ENCODE measurements at places on chromosomes 3 and 15. TPM values are rescaled to one million over a fixed set of nuclear protein-coding genes. Genes with fewer than 3 reads are reported as not detected.

Gene AQR
- polyA plus RNA-seq, result 17.9 TPM

Gene TMEM207
- polyA plus RNA-seq, result not detected

Gene SLC6A1
- 0.02 TPM for polyA plus RNA-seq

Gene PP2D1
- polyA plus RNA-seq, result not detected

Gene BCHE
- polyA plus RNA-seq, result 1.5 TPM

Gene PROS1
- 1.8 TPM for polyA plus RNA-seq

Gene CHL1
- polyA plus RNA-seq, result 0.38 TPM

Gene SLC51B
- not detected for polyA plus RNA-seq

Gene TPM1
- polyA plus RNA-seq, result 1,623 TPM

Gene PLA2G4F
- not detected for polyA plus RNA-seq

Gene ADPRH
- 0.06 TPM for polyA plus RNA-seq

Gene SLC9C1
- not detected for polyA plus RNA-seq

Gene ST3GAL6
- 0.83 TPM for polyA plus RNA-seq

Gene MUSTN1
- not detected for polyA plus RNA-seq

Gene ANKRD63
- polyA plus RNA-seq, result not detected

Gene GOLGA6L7
- not detected for polyA plus RNA-seq

Gene CD200
- polyA plus RNA-seq, result 1.6 TPM

Gene OR4F6
- not detected for polyA plus RNA-seq

Gene RLBP1
- polyA plus RNA-seq, result not detected

Gene FOXL2NB
- polyA plus RNA-seq, result not detected

Gene GOLGA6L2
- polyA plus RNA-seq, result not detected

Gene OR5K2
- polyA plus RNA-seq, result not detected

DNA sequence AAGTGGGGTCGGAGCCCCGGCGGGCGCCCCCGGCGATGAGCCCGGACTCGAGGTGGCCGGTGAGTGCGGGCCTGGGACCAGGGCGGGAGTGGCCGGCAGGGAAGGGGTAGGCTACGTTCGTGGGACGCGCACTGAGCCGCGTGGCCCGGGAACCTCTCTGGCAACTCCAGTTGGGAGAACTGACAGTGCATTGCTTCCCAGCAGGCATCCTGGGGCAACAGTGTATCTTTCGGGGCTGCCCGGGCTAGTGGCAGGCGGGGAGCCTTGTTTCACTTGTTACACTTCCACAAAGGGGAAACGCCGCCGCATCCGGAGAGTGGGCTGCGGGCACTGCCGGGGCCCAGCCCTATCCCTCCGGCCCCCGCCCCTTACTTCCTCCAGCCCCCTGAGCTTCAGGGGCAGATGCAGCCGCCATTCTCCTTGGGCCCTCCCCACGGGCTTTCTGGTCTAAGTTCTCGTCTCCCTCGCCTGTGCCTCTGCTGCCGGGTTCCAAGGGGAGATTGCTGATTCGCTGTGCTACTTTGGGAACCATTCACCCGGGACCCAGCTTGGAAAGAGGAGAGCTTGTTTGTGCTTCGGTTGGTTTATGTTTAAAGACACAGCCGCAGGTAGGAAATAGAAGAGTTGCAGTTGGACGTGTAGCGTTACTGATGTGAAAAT is 675 bp downstream of the BRPF1 start:
- no peak for DNase-seq

GRCh38 chr15:25058080-25058785 is 103.4 kb downstream of the SNRPN start:
- no peak for DNase-seq

GRCh38 chr15:70348581-70349344 is 251.0 kb upstream of the TLE3 start:
- no peak for DNase-seq

DNA sequence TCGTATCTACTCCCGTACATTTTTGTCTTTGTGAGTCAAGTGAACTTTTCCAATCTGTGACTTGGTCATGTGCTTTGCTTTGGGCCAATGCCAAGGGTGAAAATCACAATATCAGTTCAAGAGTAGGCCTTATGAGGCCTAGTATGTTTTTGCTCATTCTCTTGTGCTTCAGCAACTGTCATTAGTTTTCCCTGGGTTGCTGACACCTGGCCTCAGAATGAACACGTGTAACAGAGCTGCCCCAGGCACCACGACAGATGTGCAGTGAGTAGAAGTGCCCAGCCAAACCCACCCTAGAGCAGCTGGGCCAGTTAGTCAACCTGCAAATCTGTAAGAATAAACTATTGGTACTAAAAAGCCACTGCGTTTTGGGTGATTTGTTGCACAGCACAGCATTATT is 460.3 kb upstream of the WNT5A start:
- no peak for DNase-seq

DNA sequence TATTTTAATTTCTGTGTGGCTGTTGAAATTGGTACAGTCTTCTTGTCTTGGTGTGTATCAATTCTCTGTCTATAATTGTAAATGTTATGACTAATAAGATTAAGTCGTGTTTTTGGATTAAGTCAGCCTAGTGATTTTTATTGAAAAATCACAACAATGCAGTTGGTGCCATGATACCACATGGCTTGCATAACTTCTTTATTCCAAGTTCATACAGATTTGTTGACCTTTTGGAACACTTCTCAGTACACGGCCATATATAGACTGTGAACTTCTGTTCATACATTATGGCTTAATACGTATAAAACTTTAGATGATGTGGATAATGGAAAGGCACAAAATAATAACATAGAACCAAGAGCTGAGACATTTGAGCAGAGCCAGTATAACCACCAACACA is 121.2 kb upstream of the NAALADL2 start:
- no peak for DNase-seq

GRCh38 chr3:56939834-56940233 is 120.6 kb upstream of the SPATA12 start:
- DNase-seq, result no peak

DNA sequence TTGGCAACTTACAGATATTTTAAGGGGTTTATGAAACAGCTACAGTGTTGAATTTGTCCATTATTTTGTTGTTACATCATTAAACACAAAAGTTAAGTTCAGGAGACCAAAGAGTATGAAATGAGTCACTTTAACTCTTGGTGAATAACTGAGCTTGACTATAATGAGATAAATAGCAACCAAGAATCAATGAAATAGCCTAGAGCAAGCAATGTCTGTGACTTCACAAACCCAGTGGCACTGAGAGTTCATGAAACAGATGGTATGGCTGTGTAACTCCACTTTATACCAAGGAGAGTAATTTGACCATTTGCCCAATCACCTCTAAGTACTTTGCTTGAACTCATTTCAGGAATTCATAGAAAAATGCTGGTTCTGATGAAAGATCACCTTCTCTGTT is 169.6 kb upstream of the GADL1 start:
- DNase-seq, result peak; percentile 10

DNA sequence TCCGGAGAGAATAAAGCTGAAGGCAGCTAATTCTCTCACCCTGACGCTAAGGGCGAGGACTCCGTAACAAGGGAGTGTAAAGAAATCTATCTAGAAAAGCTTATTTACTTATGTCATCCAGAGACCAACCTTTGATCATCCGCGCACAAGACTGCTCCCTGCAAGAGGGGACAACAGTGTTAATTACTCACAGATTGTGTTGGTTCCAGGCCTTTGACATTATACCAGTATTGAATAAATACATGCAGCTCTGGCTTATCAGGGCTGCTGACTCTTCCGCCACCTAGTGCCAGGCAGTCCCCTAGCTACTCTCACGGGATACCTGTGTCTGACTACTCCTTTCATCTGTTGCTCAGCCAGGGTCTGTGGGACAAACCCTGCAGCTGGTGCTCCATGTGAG is 211.7 kb downstream of the DTWD1 start:
- DNase-seq, result no peak

- DNase-seq, result no peak
Observed at GRCh38 chr3:178174201-178174915, 361.9 kb upstream of the KCNMB2 start.

GRCh38 chr15:84894736-84895425 is 10.4 kb downstream of the SLC28A1 start:
- no peak for DNase-seq

- DNase-seq, result no peak
Observed at GRCh38 chr3:46971742-46972141, 4.8 kb downstream of the CCDC12 start.

- no peak for DNase-seq
Observed at GRCh38 chr3:45590822-45591546, 3.6 kb upstream of the LIMD1 start.

DNA sequence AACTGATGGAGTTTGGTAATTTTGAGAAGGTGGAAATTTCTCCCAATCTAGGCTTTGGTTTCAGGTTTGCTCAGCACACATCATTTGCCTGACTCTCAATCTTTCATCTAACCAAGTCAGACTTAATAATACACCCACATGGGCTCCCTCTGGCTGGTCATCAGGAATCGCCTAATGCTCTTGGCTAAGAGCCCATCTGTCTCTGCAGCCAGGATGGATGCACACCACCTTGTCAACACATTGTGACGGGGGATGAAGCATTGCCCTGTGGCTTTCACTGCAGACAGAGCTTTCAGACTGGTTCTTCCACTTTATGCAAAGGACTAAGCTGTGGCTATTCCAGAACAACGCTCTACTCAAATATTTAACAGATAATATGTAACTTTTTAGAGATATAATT is 3.0 kb upstream of the HDGFL3 start:
- no peak for DNase-seq

GRCh38 chr3:52771702-52772101 is 962 bp upstream of the NEK4 start:
- no peak for DNase-seq

DNA sequence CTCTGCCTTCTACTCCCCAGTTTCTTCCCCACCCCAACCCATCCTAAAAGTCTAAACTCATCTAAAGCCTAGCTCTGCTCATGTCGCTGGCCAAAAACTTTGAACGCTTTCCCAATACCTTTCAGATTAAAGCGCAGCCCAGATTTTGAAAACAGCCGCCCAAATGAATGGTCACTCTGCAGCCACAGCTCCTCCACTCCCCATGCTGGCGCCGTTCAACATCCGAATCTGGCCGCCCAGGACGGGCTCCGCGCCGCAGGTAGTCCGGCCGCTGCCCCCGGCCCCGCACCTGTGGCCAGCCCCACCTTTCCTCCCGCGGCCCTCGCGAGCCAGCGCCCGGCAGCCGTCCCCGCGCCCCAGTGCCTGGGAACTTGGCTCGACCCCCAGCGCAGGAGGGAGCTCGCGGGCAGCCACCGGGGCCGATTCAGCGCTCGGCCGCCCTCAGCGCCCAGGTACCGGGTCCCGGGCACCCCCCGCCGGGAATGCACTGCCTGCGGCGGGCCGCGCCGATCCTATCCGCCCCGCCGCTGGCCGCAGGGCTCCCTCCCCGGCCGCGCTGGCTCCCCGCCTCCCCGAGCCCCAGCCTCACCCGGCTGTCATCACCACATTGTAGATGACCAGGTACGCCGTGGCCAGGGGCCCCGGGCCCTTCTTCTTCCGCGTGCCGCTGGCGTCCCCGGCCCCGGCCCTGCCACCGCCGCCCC is 417 bp downstream of the HACD2 start:
- DNase-seq, result no peak

GRCh38 chr3:190325923-190326322 is 3.7 kb upstream of the CLDN1 start:
- peak; percentile 54 for DNase-seq

DNA sequence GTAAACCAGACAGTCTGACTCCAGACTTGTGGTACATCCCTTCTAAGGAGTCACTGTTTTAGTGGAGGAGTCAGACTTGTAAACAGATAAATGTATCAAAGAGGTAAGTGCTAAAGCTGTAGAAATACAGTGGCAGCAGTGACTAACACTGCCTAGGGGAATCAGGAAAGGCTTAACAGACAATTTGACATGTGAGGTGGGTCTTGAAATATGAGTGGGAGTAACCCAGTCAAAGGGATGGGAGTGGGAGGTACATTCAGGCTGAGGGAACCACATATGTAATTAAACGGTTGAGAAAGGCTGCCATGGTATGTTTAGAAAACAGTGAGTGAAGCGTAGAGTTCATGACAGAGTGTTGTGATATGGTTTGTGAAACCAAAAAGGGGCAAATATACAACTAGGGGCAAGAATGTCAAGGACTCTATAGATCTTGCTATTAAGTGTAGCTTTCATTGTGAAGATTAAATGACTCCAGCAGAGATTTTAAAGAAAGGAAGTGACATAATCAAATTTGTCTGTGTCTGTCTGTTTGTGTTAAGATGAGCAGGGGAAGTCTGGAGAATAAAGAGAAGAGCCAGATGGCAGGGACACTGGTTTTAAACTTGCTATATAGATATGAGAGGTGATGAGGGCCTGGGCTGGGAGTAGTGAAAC is 11.2 kb upstream of the ALCAM start:
- peak; percentile 74 for DNase-seq

DNA sequence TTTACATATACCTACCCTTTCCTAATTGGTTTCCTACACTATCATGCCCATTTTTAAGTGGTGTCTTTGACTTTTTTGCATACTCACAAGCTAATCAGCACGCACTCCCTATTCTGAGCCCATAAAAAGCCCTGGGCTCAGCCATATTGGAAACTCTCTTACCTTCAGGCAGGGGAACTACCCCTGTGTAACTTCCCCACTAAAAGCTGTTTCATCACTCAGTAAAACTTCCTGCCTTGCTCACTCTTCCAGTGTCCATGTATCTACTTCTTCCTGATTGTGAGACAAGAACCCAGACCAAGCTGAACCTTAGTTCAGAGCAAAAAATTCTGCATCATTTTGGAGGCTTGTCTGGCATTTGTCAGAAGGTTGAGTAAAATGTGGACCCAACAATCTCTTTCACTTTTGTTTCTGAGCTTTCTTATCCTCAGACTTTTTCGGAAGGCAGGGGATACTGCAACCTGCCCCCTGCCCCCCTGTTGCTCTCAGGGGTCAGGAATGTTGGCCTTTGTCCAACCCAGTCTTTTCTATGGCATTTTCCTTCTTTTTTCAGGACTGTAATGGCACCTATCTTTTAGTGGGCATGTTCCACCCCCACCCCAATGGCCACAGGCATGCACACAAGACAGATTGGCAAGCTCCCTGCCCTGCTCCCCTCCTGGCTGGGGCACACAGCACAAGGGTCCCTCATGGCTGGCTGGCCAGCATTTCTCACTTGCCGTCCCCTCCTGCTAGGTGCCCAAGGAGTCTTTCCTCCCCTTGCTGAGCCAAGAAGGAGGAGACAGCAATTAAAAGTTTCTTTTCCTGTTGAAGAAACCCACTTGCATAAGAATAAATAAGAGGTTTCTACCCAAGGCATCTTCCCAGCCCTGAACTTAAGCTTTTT is 26.3 kb upstream of the TMEM45A start:
- no peak for DNase-seq

GRCh38 chr15:47431501-47431900 is 285.8 kb upstream of the SEMA6D start:
- peak; percentile 97 for DNase-seq

DNA sequence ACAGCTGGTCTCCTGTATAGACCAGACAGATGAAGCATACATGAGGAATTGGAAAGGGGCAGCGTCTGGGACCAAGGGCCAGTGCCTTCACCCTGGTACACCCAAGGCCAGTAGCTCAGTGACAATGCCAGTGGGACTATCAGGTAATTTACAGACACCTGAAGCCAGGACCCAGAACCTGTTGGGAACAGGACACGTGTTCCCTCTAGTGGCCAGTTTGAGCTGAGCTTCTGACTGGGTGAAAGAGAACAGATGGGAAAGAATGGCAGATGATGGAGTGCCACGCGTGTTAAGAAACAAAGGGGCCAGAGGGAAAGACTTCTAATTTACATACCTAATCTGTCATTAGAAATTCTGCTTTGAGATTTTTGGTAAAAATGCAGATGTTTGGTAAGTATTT is 5.1 kb upstream of the SLC25A38 start:
- DNase-seq, result peak; percentile 18

Data from IMR-90 (cell line).